ENCODE measurements at places on chromosomes 5 and 9.

DNA sequence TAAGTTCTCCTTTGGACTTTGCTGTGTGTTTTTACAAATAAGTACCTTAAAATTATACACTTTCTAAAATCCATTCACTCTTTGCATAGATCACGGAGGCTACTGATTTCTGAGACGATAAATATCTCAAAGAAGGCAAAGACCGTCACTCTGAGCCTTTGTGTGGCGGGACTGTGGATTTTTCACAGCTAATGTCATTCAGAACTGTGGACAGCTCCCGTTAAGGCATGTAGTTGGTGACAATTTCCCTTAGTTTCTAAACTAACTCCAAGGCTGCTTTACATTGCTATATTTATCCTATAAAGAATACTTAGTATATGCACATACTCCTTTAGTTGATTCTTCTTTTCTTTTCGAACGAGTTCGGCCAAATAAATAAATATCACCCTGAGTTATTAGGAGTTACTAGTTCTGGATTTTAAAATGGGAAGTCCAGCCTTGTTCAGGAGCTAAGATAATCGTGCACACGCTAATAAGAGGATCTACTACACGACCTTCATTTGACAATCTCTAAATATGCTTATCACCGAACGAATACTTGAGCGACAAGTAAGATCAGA is 1.8 kb downstream of the HCN1 start:
- DNase-seq, result no peak

GRCh38 chr5:78603636-78604175 is 44.9 kb downstream of the LHFPL2 start:
- no peak for DNase-seq

- no peak for DNase-seq
These were observed 54.3 kb downstream of the SLF1 start for GRCh38 chr5:94672746-94673145.

GRCh38 chr9:132441404-132441803 is 31.4 kb downstream of the CFAP77 start:
- DNase-seq, result no peak

GRCh38 chr5:73663161-73663859 is 37.3 kb downstream of the ARHGEF28 start:
- DNase-seq, result no peak

DNA sequence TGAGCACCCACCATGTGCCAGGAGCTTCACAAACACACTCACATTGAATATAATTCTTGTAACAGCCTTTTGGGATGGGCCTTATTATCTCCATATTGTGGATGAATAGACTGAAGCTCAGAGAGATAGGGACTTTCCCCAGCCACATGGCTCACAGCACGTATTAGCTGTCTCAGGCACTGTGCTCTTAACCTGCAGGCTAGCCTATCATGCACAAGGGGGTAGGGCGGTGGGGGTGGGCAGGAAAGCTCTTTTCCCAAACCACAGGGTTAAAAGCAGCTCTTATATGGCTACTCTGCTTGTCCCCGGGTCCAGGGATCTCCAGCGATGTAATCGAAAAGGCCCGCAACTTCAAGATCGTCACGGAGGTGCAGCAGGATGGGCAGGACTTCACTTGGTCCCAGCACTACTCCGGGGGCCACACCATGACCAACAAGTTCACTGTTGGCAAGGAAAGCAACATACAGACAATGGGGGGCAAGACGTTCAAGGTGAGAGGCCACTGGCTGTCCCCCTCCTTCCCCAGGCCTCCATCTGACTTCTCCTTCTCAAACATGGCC is 2.6 kb downstream of the FABP6 start:
- no peak for DNase-seq

- no peak for DNase-seq
These were observed 55.2 kb upstream of the AFAP1L1 start for GRCh38 chr5:149216496-149216895.
